IPS DF 6.9 (cell line): ENCODE measurements at places on chromosomes 3 and 15.

DNA sequence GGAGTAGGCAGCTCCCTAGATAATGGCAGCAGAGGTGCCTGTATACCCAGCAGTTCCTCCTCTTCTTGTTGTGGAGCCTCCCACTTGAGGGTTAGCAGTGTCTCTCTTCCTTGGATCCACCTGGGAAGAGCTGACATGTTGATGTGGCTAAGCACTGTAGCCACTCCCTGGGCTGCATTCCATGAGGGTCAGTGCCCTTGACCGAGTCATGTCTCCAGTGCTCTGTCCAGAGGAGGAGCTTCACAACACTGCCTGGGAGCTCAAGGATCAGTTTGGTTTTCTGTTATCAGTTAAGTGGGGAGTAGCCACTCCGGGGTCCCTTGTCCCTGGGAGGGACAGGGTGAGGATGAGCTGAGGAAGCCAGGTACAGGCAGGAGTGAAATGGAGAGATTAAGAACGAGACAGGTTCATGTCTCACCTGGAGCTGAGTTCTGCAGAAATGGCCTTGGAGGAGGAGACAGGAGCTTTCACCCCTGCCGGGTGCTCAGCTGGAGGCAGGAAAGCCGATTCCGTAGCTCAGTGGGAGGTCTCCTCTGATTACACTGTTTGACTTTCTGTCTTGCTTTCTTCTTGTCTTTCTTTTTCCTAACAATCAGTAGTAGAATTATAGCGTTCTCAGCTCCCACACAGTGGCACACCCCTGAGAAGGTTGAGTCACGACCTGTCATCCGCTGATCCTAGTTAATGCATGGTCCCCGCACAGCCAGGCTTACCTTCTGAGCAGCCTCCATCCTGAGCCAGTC, 57.9 kb upstream of the SEC22A start:
- DNase-seq: peak; percentile 43

GRCh38 chr15:83443076-83443847, 3.9 kb upstream of the SH3GL3 start:
- no peak for DNase-seq

- no peak for DNase-seq
Measured at GRCh38 chr3:186598108-186598784, 14.6 kb upstream of the AHSG start.

- DNase-seq: no peak
Measured at GRCh38 chr3:63824309-63824708, 5.2 kb downstream of the C3orf49 start.

DNA sequence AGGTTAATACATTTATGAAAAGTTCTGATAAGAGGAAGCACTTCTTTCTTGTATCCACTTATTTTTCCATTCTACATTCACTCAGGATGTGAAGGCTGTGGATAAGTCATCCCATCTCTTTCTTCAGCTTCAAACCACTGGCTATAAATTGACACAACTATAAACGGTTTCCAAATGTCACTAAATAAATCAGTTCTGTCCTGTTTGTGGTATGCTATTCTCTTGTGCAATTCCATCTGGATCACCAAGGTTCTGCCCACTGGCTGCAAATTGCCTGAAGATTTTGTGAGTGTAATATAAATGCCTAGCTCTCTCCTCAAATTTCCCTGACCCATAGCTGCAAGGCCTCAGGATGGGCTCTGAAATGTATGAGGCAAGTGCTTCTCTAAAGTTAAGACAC, 7.1 kb upstream of the LMOD3 start:
- DNase-seq: no peak

GRCh38 chr3:29484633-29485032, 203.8 kb downstream of the RBMS3 start:
- no peak for DNase-seq

DNA sequence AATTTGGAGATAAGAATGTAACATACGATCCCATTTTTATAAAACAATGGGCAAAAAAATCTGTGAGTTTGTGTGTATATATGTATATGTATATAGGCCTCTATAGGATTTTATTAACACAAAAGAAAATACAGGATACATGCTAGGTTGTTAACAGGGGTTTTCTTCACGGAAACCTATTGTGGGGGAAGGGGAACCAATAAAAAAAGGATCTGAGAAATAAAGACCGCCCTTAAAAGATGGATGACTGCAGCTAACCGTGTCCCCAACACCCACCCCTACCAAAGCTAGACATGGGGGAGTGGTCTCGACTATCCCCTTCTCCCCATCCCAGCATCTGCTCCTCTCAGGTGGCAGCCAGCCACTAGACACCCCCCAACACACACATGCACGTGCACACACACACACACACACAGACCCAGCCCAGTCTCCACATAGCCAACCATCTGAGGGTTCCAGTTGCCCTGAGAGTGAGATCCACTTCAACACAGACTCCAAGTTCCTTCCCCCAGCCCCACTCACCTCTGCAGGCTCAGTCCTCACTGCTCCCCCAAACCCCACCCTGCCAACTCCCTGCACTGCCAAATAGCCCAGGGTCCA, 132.9 kb downstream of the TPRA1 start:
- no peak for DNase-seq

GRCh38 chr15:70530503-70530902, 232.9 kb downstream of the UACA start:
- DNase-seq: no peak

GRCh38 chr3:179526989-179527391, 35.7 kb upstream of the ACTL6A start:
- peak; percentile 68 for DNase-seq

DNA sequence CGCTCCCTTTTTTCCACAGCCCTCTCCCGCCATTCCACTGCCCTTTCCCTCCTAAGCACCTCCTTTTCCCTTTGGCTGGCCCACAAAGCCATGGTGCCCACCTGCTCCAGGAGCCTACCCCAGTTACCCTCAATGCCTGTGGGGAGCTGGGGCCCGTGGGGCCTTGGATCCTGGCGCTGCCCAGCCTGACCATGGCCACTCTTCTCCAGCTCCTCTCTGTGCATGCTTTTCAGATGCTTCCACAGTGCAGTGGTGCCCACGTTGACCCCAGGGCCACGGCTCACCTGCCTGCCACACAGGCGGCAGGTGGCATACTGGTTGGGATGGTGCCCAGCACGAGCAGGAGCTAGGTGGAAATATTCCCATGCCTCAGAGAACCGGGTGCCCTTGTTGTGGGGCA, 1.5 kb downstream of the ZBED2 start:
- no peak for DNase-seq

DNA sequence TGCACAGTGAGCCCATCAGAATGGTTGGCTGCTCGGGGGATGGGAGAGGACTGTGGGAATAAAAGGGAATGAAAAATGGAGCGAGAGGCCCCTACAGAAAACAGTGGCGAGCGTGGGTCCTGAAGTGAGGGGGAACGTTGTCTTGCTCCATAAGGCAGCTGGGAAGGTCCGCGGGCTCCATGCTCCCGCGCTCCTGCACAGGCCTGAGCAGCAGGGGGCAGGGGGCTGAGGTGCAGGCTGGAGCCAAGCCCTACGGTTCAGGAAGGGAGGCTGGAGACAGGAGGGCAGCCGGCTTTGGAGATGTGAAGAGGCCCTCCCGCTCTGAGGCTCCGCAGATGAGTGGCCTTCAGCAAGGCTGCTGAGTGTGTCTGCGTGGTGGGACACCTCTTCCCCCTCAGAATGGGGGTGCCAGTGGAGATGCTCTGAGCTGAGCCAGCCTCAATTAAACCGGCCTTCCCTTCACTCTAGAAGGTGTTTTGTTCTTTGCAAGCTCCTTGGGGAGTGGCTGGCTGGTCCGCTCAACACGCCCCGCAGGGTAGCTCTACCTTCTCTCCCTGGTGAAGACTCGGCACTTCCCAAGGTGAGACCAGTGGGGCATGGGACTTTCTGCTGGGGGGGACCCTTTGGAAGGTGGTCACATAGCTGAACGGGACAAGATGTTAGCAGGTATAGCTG, 208.0 kb downstream of the XXYLT1 start:
- no peak for DNase-seq

DNA sequence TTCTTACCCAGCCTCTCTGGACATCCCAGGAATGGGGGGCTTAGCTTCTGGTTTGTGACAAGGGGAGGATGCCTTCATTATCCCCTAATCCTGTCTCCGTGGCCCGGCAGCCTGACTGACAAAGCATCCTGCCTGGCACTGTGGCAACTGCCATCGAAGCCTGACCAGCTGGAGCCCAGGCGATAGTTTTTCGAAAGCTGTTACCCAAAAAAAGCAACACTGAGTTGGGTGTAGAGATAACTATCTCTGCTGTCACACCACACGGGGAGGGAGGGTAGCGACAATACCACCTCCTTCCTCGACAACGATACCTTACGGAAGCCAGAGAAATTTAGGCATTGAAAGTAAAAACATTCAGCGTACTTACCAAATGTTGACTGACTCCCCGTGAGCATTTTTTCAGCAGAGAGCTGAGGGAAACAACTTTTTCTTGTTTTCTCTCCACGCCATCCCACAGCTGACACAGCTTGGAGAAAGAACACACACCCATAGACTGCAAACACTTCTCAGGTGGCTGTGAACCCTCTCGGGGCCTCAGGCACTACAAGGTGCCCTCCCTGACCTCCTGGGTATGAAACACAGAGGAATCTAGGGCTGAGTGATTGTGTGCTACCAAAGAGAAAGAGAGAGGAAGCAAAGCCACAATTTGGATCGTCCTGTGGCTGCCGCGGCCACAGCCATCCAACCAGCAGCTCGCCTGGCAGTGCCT, 361.9 kb upstream of the ICE2 start:
- no peak for DNase-seq

GRCh38 chr3:113055201-113055600, 64.4 kb downstream of the GTPBP8 start:
- no peak for DNase-seq

DNA sequence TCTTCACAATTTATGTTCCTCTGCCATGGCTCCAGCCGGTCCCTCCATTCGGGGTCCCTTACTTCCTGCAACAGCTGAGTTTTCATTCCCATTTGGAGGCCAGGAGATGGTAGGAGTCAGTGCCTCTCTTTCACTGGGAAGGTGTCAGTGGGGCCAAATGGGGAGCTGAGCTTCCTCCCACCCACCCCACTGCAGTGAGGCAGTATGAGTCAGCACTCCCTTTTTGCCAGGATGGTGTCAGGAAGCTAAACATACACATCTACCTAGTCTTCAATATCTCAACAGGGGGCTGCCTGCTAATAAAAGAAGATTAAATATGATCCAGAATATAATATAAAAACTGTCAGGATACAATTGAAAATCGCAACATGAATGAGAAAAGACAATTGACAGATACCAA, 12.7 kb upstream of the ACTC1 start:
- DNase-seq: no peak

- no peak for DNase-seq
Measured at GRCh38 chr3:130635285-130635684, 111.3 kb downstream of the PIK3R4 start.

GRCh38 chr3:111852540-111852939, 6.5 kb upstream of the PHLDB2 start:
- DNase-seq: no peak

GRCh38 chr3:29552051-29552450, 271.2 kb downstream of the RBMS3 start:
- DNase-seq: no peak

- DNase-seq: no peak
Measured at GRCh38 chr3:18300916-18301315, 124.2 kb downstream of the SATB1 start.

- DNase-seq: no peak
Measured at GRCh38 chr3:81349816-81350340, 411.6 kb downstream of the GBE1 start.

- DNase-seq: no peak
Measured at GRCh38 chr3:192917028-192917403, 640 bp downstream of the MB21D2 start.

GRCh38 chr3:30708472-30708871, 102.1 kb downstream of the TGFBR2 start:
- no peak for DNase-seq
